NCI-H1105 (cell line): ENCODE measurements at places on chromosomes 7 and 10.

- peak; percentile 2 for DNase-seq
Measured at GRCh38 chr7:3065724-3066143, 22.1 kb upstream of the CARD11 start.

GRCh38 chr7:68671046-68671445 lies 927.2 kb upstream of the AUTS2 start:
- DNase-seq = no peak

DNA sequence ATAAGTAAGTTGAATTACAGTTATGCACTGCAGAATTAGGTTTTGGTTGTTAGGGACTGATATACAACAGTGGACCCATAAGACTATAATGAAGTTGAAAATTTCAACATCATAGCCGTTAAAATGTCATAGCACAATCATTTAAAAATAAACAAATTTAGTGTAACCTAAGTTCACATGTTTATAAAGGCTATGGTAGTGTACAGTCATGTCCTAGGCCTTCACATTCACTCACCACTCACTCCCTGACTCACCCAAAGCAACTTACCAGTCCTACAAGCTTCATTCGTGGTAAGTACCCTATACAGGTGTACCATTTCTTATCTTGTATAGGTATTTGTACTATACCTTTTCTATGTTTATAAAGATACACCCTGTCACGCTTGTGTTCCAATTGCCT lies 113.7 kb downstream of the RAB11FIP2 start:
- DNase-seq = no peak

DNA sequence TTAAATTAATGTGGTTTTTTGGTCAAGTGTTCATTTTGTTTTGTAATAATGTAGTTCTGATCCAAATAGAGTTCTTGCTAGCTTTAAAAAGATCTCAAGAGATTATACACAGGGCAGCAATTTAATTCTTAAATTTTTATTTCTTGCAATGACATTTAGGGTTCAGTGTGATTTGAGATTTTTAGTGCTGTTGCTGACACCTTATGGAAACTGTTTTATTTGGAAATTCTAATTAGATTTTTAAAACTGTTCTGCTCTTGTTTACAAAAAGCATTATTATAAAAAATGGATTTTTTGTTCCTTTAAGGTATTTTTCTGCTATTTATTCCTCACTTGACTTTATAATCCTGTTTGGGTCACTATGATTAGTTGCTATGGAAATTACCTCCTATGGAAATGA lies 72.1 kb downstream of the RTKN2 start:
- no peak for DNase-seq

GRCh38 chr10:129755158-129755591 lies 208.9 kb downstream of the EBF3 start:
- no peak for DNase-seq
